ENCODE measurements at places on chromosomes 3 and 15.
A peak's percentile ranks its signal among the peaks of the same experiment; 100 is the strongest.

DNA sequence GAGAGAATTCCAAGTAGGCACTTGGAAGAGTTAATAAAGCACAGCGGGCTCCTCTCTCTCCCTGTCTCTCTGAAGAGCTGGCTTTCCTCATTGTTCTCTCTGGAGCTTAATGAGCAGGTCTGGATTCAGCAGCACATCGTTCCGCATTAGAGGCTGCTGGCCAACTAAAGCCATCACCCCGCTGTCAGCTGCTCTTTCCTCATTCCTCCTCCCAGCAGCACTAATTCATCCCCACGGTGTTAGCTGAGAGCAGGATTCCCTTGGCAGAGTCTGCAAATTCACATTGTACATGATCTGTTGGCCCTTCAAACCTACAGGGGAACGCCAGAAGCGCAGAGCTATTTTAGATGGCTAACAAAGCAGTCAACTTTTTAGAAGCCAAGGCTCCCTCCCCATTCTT is 44.2 kb downstream of the SGO1 start:
- DNase-seq: peak; percentile 3

DNA sequence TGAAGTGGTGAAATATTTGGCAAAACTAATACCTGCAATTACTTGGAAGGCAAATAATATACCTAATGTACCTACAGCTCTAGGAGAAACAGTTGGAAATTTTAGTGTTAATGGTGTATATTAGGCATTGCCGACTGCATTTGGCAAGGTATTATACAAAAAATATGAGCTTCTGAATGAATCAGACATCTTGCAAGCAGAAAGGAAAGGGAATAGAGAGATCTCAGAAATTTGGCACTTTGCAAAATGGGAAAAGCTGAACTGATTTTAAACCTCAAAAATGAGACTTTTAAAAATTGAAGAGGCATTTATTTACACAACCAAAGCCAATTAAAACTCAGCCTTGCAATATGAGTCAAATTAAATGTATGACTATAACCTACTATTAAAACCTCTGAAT is 40.2 kb upstream of the C15orf61 start:
- DNase-seq: no peak

DNA sequence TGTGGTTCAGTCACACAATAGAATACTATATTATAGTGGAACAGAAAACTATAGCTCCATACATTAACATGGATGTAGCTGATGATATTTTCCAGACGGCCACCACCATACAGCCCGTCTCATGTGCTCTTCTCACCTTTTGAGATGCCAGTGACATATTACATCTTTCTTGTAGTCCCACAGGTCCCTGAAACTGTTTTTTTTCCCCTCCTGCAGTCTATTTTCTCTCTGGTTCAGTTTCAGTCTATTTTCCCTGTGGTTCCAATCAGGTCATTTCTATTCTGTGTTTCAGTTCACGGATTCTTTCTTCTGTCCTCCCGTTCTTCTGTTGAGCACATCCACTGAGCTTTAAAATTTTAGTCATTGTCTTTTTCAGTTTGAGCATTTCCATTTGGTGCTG is 72.2 kb downstream of the PPCDC start:
- no peak for DNase-seq

DNA sequence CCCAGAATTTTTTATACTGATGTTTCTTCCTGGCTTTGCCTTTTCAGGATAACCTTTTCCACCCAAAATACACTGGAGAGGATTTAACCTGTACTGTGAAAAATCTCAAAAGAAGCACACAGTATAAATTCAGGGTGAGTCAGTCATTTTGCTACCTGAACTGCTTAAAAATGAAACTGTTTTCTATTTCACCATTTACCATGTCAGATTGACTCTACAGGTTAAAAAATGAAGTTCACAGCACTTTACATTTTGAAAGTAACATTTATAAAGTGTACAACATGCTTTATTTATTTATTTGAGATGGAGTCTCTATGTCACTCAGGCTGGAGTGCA is 115.2 kb downstream of the GHSR start:
- DNase-seq: no peak

GRCh38 chr3:38521391-38521987 is 25.3 kb downstream of the EXOG start:
- peak; percentile 13 for DNase-seq

- no peak for DNase-seq
These were observed 613.8 kb downstream of the DIPK2A start for GRCh38 chr3:144585408-144585807.

GRCh38 chr3:32359766-32360492 is 31.7 kb upstream of the CMTM7 start:
- DNase-seq: no peak
